ENCODE measurements at places on chromosomes 12 and 14.
A peak's percentile ranks its signal among the peaks of the same experiment; 100 is the strongest.

DNA sequence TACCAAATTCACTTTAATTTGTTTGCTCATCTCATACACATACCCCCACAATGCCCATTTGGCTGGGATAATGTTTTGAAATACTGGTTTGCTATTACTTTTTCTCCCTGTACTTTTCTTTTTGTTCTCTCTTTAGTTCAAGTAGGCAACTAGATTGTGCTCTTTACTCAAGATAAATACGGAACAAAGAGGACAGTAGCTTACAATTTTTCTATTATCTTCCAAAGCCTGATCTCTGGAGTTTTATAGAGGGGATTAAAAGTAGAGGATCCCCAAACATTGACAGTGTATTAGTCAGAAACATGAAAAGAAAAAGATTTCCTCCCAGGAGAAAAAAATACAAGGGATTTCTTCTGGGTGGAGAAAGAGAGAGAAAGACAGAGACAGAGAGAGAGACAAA, 102.1 kb upstream of the FSCB start:
- DNase-seq = no peak

DNA sequence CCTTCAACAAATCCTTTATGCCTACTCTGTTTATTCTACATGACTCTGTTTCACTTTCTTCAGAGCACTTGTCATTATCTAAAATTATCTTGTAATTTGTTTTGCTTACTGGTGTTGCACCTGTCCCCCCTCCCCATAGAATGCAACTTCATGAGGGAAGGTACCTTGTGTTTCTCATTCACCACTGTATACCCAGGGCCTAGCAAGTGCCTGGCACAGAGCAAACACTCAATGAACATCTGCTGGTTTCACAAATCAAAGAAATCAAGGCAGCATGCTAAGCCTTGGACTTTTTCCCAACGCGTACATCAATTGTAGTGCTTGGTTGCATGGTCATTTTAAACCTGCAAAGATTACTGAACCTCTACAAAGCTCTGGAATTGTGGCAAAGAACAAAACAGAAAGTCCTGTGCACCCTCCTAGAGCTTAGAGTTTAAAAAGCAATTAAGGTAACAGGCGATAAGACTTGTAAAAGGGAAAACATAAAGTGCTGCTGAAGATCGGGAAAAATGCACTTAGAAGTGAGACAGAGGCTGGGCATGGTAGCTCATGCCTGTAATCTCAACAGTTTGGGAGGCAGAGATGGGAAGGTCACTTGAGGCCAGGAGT, 479.1 kb downstream of the MED13L start:
- no peak for DNase-seq

DNA sequence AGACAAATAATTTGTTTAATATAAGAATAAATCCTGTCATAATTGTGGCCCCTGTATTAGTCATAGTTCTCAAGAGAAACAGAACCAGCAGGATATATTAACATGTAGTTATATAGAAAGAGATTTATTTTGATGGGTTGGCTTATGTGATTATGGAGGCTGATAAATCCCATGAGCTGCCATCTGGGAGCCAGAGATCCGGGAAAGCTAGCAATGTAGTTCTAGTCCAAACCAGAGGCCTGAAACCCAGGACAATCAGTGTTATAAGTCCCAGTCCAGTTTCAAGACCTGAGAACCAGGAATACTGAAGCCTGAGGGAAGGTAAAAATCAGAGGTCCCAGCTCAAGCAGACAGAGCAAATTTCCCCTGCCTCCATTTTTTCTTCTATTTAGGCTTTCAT, 435.8 kb downstream of the RPL10L start:
- DNase-seq = no peak

DNA sequence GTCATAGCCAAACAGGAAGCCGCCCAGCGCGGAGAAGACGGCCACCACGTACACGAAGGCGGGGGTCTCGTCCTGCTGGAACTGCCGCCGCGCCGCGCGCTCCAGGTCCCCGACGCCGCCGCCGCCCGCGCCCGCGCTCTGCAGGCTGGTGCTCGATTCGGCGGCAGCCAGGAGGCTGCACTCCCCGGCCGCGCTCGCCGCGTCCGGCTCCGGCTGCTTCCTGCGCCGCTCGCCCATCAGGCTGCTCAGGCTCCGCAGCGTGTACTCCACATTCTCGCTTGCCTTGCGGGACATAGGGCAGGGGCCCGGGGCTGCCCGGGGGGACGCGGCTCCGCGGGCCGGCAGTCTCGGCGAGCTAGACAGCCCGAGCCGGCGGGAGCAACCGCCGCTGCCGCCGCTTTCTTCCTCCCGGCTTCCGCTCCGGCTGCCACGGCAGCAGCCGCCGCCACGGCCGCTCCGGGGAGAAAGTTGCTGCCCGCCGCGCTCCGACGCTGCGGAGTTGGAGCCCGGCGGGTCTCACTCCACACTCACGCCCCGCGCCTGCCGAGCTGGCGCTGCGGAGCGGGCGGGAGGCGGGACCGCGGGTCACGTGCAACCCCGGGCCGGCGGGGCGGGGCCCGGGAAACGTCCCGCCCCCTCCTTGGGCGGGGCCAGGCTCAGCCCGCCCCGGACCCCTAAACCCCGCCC, at the start of gene SLC2A13:
SLC2A13 (minus strand) TSS at position 567 of the 687 bp plus-strand sequence; CDS start at position 294, 273 bp downstream.
- DNase-seq = no peak

DNA sequence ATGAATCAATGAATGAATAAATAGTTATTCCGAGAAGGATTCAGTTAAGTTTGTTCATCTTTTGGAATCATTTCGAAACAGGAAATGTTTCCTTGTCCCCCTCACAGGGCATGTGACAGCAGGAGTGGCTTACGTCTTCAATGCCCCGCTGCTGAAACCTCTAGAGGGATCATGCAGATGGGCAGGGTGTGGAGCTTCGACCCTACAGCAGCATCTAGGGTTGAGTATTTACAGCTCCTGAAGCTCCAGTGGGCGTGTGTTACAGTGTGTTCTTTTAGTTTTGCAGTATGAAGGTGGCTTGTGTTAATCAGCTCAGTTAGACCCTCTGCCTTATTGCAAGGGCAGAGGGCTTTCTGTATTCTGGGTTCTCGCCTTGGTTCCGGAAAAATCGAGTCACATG, 2.6 kb downstream of the NAV3 start:
- DNase-seq = no peak

GRCh38 chr12:31234053-31234840, 91.7 kb downstream of the SINHCAF start:
- DNase-seq = no peak

DNA sequence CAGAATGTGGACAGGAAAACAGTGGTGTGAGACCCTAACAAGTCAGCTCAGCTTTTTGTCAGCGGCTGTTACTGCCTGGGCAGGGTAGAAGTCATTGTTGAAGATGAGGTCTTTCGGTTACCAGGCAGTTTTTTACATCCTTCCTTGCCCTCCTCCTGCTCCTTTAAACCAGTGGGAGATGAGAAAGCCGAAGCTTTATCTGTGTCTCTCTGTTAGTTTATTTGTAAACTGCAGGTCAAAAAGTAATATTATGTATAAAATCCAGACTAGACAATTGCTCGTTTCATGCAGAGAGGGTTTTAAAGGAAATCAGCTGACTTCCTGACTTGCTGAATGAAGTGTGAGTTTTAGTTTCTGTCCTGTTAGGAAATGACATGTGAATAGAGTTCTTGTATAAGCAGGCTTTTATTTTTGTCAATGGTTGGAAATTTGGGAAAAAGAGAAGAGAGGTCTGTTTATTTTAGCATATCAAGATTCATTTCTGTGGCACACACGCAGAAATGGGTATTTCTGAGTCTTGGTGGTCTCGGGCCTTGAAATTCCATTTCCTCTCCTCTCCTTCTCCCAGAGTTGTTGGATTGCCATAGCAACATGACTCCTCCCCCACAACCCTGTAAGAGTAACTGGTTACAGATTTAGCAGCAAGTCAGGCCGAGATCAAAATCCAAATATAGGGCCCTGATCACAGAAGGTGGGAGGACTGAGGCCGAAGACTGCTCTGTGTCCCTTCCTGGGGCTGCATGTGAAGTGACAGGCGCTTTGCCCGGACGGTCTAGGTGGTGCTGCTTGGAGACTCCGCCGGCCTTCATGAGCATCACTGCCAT, 60.8 kb downstream of the SAMD4A start:
- DNase-seq = no peak

DNA sequence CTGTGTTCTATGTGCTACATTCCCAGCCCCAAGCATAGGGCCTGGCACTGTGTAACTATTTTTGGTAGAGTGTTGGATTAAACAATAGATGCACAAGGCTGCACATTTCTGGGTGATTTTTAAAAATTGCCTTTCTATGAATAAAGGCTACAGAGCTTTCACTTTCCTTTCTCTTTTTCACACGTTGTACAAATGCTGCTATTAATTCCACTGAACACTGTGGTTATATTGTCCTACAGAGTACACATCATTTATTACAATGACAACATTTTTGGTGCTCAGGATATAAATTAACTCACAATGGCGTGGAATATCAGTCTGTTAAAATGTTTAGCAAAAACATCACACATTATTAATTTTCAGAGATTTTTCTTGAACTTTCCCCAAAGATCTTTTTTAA, 3.6 kb upstream of the EML1 start:
- no peak for DNase-seq

- DNase-seq = no peak
Measured at GRCh38 chr12:88893801-88894200, 313.5 kb upstream of the KITLG start.

- DNase-seq = no peak
Measured at GRCh38 chr14:93395231-93395630, 35.5 kb upstream of the UNC79 start.

DNA sequence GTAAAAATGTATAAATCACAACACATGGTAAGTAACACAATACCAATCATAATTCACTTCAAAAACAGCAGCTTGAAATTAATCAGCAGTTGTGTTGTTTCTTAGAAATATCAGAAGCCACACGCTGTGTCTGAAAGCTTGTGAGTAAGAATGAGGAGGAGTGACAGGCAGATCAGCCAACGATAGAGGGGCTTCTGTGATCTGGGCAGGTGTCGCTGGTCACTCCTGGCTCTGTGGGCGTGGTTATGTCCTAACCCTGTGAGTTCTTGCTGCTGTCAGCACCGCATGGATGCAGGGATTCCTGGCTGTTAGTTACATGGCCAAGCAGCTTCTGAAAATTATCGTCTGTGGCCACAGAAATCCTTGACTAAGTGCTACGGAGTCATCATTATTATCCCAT, 123.4 kb downstream of the SLC25A47 start:
- no peak for DNase-seq

GRCh38 chr12:107635139-107635538, 50.5 kb upstream of the PWP1 start:
- DNase-seq = no peak

- no peak for DNase-seq
Measured at GRCh38 chr12:102479099-102479885, 1.1 kb downstream of the IGF1 start.

DNA sequence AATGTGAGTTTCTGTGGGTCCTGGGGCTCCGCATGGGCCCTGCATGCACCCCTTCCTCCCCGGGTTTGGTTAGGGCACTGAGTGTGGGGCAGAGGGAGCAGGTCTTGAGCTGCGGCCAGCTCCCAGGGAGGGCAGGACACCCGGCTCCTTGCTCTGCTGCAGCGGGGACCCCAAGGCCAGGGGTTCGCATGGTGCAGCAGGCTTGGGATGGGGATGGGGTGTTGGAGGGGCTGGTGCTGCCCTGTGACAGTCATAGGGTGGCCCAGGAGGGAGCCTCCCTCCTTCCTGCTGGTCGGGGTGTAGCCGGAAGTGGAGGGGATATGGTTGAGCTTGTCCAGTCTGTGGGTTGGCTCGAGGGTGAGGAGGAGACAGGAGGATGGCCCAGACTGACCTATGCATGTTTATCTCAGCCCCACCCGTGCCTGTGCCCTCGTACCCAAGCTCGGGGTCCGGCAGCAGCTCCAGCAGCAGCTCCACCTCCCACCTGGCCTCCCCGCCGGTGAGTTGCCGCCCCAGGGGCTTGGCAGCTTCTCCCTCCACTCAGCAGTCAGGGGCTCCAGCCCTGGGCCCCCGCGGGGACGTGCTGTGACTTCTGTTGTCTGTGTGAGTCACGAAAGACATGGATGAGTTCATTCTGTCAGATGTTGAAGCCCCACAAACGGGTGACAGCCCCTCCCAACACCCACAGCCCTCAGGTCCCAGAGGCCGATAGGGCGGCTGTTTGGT, 16.0 kb downstream of the ULK1 start:
- no peak for DNase-seq

GRCh38 chr12:112879191-112879705, 27.5 kb upstream of the OAS1 start:
- DNase-seq = no peak

DNA sequence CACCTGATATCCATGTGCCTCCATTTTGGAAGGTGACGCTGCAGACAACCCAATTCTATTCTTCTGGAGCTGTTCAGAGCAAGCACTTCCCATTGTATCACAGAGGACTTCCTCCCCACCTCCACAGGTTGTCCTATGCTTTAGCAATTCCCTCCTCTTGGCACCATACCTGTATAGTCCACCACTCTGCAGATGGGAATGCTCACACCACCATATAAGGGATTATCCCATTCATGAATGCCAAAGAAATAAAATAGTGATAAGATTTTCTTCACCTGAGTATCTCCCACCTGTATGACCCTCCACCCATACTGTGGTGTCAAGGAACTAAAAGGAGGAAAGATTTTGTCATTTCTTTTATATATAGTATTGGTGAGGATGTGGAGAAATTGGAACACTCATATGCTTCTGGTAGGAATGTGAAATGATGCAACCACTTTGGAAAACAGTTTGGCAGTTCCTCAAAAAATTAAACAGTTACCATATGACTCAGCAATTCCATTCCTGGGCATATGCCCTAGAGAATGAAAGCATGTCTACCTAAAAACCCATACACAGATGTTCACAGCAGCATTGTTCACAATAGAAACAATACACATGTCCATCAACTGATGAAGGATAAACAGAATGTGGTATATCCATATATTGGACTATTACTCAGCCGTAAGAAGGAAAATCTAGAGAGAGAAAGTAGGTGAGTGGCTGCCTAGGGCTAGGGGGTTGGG, 75.2 kb downstream of the FIGNL2 start:
- DNase-seq = no peak

DNA sequence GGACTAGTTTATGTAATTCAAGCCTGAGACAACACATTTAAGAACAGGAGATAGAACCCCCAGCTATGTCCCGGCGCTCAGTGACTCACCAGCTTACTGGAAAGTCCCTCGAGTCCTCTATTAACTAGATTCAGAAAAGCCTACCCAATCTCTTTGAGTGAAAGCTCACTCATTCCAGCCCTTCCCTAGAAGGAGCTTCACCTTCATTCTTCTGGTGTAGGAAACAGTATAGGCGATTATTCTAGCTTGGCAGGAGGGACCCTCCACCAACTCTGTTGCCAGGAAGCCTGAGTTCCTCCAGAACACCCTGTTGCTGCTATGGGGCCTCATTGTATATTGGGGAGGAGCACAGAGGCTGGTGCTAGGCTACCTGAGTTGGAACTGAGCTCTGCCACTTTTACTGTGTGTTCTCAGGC, 57.2 kb upstream of the AEBP2 start:
- DNase-seq = peak; percentile 70

GRCh38 chr14:73770977-73771847, 57.0 kb upstream of the PNMA1 start:
- DNase-seq = no peak

DNA sequence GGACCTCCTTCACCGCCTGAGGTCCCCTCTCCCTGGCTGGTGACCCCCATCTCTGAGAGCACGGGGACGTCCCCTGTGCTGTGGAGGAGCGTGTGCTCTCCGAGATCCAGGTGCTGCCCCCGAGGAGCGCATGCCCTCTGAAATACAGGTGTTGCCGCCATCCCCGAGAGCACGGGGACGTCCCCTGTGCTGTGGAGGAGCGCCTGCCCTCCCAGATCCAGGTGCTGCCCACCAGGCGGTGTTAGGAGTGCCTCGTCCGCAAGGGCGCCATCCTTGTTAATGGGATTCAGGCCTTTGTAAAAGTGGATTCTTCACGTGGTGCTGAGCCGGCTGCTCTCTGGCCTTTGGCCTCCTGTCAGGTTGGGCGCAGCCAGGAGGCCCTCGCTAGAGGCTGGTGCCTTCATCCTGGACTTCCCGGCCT, 10.1 kb downstream of the NOC4L start:
- DNase-seq = no peak
